ENCODE measurements at places on chromosomes 7 and 10.

- no peak for DNase-seq
Observed at GRCh38 chr10:104232613-104233102, 494 bp upstream of the CFAP43 start.

GRCh38 chr10:132453470-132453861 lies 56.5 kb downstream of the PWWP2B start:
- DNase-seq, result no peak

DNA sequence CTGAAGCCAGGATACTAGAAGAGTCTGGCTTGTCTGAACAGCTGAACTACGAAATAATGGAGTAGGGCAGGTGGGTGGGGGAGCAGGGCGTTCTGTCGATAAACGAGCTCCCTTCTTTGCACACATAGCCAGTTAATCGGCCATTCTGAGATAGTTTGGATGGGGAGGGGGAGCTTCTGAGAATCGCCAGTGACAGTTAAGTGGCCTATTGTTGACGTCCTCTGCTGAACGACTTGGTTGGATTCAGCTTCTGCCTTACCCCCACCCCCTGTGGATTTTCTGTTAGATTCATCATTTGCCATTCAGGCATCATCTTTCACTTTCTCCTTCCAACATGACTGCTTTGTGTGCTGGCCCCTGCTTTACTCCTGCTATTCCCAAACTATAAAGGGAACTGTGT lies 520 bp downstream of the CPA5 start:
- no peak for DNase-seq

GRCh38 chr10:31578181-31578852 lies 259.3 kb downstream of the ZEB1 start:
- DNase-seq, result no peak

DNA sequence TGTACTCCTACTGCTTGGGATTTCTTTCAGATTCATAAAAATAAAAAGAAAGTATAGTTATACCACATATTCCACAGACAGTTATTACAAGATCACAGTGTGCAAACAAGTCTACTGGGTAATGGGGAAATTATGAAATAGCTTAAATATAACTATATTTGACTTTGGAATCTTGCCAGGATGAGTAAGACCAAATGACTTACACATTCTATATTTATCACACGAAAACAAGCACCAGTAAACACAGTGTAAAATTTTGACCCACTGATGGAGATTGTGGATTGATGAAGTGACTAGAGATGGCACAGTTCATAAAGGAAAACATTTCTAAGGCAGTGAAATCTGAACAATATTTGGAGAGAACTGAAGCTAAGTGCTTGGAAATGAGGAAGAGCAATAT lies 339.7 kb downstream of the THSD7A start:
- no peak for DNase-seq

DNA sequence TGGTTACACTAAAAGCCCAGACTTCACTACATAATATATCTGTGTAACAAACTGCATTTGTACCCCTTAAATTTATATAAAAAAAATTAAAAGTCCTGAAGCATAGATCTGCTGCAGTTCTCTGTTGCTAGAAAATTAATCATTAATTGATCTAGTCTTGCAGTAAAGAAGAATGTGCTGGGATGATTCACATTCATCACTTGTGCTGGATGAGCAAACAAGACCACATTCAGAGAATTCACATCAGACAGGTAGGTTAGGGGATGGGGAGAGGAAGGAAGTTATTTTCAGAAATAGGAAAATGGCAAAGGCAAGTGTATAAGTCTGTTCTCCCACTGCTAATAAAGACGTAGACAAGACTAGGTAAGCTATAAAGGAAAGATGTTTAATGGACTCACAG lies 1019.0 kb downstream of the KCNMA1 start:
- DNase-seq, result no peak

DNA sequence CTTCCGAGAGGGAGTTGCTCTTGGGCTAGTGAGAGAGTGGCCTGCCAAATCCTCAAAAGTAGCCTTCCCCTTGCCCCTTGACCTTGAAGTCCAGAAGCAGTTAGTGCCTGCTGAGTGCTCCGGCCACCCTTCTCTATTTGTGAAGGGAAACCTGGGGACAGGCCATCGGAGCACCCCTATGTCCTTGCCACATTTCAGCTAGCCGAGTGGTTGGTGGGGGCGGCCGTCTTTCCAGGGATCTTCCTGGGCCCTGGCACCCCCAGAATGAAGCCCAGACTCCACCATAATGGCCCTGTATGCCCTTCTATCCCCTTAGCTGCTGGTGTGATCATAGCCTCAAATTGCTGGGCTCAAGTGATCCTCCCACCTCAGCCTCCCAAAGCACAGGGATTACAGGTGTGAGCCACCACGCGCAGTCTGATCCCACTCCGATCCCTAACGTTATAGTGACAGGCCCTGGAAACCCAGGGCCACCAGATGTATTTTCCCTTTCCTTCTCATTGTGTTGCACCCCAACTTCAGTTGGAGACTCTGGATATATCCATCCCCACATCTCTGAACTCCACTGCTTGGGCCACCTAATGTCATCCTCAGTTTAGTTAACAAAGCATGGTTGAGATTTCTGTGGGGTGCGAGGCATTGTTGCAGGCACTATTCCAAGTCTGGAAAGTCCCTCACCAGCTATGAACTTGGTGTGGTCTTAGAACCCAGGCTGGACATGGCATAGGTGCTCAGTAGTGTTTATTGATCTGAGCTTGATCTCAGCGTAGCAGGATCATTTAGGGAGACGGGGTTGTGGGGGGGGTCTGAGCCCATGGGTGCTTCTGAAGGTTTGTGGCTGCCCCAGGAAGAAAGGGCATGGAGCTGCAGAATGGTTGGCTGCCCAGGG lies 1.6 kb downstream of the TSPAN14 start:
- DNase-seq, result no peak

- no peak for DNase-seq
Observed at GRCh38 chr10:21289961-21290360, 235.5 kb downstream of the SKIDA1 start.

DNA sequence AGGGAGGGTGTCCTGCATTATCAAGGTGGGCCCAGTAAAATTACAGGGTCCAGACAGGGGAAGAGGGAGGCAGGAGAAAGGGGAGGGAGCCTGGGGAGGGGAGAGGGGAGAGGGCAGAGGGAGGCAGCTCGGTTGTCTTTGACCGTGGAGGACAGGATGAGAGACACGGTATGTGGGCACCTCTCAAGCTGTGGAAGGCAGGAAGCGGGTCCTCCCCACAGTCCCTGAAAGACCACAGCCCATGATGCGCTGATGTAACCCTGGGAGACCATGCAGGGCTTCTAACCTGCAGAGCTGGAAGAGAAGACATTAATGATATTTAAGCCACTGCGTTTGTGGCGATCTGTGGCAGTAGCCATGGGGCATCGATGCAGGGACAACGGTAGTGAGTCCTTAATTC lies 27.2 kb upstream of the MNX1 start:
- DNase-seq, result no peak

GRCh38 chr10:129690248-129691070 lies 223.4 kb downstream of the MGMT start:
- no peak for DNase-seq

DNA sequence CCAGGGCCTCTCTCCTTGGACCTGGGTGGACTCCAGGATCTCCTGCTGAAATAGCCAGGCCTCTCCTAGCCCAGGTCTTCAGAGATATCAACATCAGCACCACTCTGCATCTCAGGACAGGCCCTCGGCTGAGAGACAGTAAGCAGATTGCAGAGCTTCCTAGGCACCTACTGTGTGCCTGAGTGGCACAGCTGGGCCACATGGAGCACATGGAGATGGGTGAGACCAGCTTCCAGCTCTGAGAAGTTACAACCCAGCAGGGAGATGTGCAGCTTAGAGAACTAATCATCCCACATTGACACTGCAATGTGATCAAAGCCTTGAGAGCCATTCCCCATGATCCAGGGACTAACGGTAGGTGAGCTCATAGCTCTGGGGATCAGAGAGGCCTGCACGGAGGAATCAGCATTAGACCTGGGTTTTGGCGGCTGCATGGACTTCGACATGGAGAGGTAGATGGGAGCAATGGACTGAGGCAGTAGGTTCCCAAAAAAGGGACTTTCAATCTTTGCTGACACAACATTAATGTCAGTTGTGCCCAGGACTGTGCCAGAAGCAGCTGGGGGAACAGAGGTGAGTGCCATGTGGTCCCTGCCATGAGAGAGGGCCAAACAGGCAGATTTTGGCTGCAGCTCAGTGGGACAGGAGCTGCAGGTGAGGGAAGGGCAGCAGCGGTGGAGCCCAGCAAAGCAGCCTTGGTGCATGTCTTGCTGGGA lies 76.0 kb upstream of the LEP start:
- no peak for DNase-seq

GRCh38 chr7:83478616-83479015 lies 170.3 kb downstream of the SEMA3E start:
- DNase-seq, result no peak

GRCh38 chr10:60989400-60989876 lies 45.5 kb upstream of the RHOBTB1 start:
- DNase-seq, result no peak

DNA sequence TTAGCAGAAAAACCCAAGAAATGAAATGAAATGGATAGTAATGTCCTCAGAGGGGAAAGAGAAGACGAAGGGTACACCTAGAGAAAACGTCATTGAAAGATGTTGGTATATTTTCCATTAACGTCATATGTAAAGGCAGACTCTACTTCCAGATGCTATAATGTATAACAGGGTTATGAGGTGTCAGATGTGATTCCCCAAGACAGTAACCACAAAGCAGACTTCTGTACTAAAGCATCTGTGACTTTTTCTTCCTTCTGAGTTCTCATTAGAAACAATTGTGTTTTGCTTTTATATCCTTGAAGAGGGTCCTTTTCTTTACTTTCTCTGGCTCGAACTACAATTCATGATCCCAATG lies 37.4 kb downstream of the LRRC72 start:
- DNase-seq, result no peak

DNA sequence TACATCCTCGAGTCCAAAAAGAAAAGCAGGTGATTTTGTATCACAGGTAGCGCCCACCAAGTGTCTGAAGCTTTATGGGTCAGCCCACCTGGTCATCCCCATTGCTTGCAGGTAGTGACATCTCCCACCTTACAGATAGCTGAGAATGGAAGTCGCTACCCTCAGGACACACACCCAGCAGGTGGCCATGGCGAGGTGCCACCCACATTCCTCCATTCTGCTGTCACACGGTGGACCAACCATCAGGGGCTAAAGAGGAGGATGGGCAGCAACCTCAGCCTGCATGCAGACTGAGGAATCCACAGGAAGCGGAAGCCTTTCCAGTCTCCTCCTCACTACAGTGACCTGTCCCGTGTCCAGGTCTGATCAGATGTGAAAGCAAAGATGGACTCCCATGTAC lies 162.8 kb downstream of the PAXIP1 start:
- DNase-seq, result no peak

DNA sequence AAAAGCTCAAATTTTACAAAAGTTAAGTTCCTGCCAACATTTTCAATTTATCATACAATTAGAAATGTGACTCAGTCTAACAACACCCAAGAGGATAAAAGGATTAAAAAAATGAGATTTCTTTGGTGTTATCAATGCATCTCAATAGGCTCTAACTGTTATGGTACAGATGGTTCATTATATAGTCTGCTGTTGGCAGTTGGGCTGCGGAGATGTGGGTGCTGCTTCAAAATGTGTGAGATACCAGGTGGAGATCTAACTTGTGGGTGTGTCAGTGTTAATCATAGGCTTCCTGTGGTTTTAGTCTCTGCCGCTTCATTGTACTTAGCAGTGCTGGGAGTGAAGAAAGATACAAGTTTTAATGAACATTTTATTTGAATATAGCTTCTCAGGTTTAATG lies 231.2 kb downstream of the EXOC4 start:
- DNase-seq, result no peak

DNA sequence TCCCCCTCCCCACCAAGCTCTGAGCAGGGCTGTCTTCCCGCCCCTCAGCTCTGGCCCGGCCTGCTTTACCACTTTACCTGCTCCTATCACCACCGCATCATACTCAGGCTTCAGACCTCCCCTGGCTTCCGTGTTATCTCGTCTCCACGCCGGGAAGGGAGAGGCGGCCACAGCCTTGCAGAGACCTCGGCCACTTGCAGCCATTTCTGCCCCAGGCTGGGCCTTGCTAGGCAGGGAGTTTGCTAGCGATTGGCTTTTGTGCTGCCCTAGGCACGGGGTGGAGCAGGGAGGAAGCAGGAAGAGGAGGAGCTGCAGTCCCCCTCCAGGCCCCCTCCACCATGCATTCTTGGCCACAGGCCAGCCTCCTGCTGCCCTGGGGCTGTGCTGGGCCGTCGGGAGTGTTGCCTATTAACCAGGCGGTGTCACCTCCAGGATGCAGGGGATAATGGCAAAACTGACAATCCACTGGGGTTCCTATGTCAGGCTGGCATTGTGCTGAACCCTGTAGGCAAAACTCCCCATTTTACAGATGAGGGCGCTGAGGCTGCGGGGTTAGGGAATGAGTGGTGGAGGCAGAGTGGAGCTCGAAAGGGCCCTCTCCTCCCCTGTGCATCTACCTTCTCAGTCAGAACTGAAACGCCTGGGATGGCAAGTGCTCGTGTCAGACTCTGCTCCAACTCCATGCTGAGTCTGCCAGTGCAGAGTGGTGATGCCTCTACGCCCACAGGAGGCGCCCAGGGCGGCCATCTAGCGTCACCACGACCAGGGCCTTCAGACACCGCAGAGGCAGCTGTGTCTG lies at the start of gene PYROXD2:
TSS of gene PYROXD2 (minus strand) at position 251 of the 799 bp plus-strand sequence. CDS start at position 204, 47 bp downstream.
- DNase-seq, result no peak

DNA sequence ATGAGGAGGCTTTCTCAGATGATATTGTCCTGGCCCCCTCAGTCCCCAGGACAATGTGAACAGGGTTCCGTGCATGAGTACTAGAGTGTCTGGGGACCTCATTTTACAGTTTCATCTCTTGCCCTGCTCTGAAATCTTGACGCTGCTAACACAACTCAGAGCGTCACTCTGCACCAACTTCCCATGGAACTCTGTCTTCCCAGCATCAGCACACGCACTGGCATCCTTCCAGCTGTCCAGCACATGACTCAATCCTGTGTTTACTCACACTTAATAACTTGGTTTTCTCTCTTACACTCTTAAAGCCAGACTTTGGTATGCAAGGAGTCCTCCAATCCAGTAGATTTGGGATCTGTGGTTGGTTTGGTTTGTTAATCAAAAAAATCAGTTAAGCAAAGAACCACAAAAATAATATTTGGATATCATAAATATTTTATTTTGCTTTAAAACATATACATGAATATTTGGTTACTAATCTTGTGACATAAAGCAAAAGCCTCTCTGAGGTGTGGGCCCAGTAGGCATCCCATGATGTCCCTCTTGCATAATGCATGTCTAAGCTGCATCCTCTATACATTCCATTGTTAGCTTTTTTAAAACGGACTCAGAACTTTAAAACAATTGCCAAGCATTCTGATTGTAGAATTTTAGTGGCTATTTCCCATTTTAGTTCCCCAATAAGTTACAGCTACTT lies 131.0 kb downstream of the CXCL12 start:
- no peak for DNase-seq

DNA sequence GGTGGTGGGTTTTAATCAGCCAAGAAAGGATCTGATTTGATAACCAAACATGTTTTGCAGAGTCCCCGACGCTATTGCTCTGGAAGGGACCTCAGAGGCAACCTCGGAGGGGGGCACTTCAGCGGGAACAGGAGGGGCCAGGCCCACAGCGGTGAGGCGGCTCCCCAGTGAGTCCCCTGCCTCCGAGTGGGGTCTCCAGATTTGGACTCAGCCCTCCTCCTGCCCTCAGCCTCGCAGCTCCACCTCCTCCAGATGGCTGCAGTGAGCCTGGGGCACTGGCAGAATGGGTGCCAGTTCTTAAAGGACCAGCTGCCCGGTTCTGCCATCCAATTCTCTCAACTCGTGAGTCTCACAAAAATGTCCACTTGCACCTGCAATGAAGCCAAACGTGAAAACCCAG lies 61.0 kb upstream of the NANOS1 start:
- no peak for DNase-seq

GRCh38 chr10:110446954-110447608 lies 50.6 kb upstream of the DUSP5 start:
- DNase-seq, result no peak

- DNase-seq, result no peak
Observed at GRCh38 chr10:114163062-114163461, 10.9 kb downstream of the CCDC186 start.

All from stimulated activated CD4-positive, alpha-beta T cell treated with anti-CD3 and anti-CD28 coated beads, Interleukin-1b, Interleukin-23, amount 100 ng/mL, for 24 hours (primary cell).